ENCODE measurements at places on chromosomes 1 and 21.
A peak's percentile ranks its signal among the peaks of the same experiment; 100 is the strongest.

DNA sequence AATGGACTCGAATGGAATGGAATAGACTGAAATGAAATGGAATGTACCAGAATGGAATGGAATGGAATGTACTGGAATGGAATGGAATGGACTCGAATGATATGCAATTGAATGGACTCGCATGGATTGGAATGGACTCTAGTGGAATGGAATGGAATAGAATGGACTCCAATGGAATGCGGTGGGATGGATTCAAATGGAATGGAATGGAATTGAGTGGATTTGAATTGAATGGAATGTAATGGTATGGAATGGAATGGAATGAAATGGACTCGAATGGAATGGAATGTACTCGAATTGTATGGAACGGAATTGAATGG is 99.6 kb upstream of the FBXO28 start:
- no peak for DNase-seq

GRCh38 chr1:2212274-2212531 is 15.9 kb upstream of the SKI start:
- DNase-seq = no peak

GRCh38 chr1:167555971-167556714 is 2.6 kb upstream of the CREG1 start:
- peak; percentile 41 for DNase-seq

- no peak for DNase-seq
Observed at GRCh38 chr1:236686815-236687160, 489 bp downstream of the ACTN2 start.

- no peak for DNase-seq
Observed at GRCh38 chr1:171973421-171973820, 132.1 kb downstream of the DNM3 start.

GRCh38 chr1:91549041-91549735 is 48.5 kb downstream of the CDC7 start:
- no peak for DNase-seq

DNA sequence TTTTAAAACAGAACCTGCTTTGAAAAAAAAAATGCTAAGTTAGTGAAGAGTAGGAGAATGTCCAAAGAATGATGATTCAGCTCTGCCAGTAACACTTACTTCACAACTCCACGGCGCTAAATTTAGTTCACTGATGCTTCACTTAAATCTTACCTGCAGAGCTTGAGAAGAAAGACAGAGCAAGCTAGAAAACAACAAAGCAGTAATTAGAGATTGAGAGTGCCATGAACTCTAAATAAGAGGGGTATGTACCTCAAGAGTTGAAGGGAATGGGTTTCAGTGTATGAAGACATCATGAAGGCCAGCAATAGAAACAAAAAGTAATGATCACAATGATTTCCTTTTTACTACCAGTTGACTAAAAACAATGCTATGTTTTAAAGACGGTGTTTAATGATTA is 32.8 kb downstream of the EPRS1 start:
- no peak for DNase-seq

DNA sequence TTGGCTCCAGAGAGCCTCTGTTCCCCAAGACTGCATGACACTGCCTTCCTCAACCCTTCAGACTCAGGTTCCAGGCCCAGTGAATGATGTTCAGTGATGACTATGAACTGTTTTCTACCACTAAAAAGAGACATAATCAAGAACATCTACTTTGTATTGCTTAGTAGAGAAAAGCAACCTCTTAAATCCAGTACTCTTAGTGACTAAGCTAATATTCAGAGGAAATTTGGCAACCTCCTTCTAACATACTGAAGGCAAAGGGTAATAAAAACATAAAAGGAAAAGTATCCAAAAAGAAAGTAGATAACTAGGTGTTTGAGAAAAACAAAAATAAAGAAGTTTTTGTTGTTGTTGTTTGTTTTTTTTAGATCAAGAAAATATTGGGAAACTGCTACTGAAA is 153.3 kb upstream of the RUNX1 start:
- DNase-seq = no peak

- DNase-seq = no peak
Observed at GRCh38 chr21:39452207-39452969, 618 bp downstream of the SH3BGR start.

DNA sequence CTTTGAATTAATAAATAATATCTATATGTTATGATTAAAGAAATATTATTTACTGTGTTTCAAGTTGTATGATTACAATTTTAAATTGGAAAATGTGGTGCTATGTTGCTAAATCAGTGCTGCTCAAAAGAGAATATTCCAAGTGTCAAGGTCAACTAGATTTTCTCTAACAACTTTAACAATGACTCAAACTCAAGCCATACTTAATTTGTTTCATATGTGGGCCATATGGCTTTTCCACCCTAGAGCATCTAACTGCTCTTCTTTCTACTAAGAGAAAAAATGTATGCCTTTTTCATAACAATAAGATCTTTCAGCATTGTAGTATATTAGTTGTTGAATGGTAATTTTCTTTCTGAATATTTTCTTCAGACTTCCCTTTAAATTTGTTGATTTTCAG is 8.3 kb upstream of the SYT14 start:
- DNase-seq = no peak

GRCh38 chr1:226672339-226672762 is 66.7 kb downstream of the ITPKB start:
- no peak for DNase-seq

- DNase-seq = no peak
Observed at GRCh38 chr1:197521118-197521739, 253.2 kb downstream of the CRB1 start.

DNA sequence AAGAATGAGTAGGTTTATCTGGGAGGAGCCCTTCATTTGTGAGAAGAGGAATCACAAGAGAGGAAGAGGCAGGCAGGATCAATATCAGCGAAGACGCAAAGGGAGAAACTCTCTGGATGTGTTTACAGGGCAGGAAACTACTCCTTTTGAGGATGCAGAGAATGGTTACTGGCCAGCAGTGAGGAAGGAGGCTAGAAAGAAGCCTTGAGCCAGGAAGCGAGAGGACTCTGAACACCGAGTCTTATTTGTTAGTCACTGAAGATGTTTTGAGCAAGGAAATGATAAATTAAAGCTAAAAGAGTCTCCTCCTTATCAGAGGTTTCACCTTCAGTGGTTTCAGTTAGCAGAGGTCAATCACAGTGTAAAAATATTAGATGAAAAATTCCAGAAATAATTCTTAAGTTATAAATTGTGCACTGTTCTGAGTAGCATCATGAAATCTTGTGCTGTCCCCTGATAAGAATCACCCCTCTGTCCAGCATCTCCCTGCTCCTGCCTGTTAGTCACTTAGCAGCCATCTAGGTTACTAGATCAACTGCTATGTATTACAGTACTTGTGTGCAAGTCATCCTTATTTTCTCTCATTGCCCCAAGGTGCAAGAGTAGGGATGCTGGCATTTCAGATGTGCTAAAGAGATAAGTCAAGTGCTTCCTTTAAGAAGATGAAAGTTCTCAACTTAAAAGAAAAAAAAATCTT is 43.5 kb downstream of the WLS start:
- DNase-seq = no peak

- DNase-seq = no peak
Observed at GRCh38 chr1:78408192-78408591, 82.6 kb upstream of the PTGFR start.

GRCh38 chr1:186653312-186653711 is 26.9 kb downstream of the PTGS2 start:
- no peak for DNase-seq

- no peak for DNase-seq
Observed at GRCh38 chr1:1179983-1180861, 6.5 kb downstream of the TTLL10 start.

DNA sequence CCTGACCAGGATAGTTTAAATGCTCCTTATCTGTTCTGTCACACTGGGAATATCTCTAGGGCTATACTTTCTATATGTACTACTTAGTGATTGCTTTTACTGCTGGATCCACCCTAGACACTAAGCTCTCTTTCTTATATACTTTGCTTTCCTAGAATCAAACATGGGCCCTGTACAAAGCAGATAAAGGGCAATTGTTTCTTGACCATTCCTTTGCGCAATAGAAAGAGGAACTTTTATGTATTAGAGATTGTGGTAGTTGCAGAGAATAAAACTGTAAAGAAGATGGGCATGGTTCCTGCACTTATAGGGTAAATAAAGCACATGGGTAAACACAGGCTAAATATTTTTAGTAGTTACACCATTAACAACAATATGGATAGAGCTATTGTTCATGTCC is 58.8 kb downstream of the ATP6V1G3 start:
- DNase-seq = no peak

DNA sequence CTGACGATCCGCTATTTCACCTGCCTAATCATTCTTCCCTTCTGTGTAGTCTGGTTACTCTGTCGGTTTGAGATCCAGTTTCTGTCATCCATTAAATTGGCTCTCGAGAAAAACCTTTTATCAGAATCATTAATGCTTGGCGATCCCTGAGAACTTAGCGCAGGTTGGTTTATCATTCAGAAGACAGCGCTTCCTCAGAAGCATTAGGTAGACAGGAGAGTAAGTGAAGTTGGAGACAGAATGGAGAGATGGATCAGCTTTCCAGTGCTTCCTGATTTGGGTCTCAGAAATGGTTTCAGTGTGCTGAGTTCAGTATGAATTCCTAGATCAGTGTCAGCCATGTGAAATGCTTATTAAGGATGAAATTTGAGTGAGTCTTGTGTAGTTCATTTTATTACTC is 1.3 kb downstream of the USP1 start:
- no peak for DNase-seq

DNA sequence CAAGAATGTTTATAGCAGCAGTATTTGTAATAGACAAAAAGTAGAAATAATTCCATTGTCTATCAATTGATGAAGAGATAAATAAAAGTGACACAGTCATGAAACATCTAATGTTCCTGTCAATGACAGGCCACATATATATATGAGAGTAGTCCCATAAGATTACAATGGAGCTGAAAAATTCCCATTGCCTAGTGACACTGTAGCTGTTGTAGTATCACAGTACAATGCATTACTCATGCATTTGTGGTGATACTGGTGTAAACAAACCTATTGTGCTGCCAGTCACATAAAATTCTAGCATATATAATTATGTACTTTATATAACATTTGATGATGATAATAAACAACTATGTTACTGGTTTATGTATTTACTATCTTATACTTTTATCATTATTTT is 141.9 kb upstream of the LYPLAL1 start:
- no peak for DNase-seq

GRCh38 chr1:119862276-119862675 is 34.0 kb downstream of the ADAM30 start:
- no peak for DNase-seq

DNA sequence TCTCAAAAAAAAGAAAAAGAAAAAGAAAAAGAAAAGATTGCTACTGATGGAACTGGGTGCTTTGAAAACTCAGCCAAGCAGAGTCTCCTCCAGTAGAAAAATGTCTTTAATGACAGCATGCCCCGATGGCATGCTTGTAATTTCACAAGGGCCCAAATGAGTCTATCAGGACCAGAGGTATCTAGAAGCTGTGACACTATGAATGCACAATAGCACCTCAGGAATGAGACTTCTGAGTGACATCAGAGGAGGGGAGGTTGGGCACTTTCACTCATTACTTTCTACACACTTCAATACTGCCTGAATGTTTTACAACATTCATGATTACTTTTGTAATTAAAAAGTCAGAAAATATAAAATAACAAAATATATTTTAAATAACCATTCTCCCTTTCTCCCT is 15.1 kb upstream of the CD58 start:
- no peak for DNase-seq

GRCh38 chr1:172795741-172796140 is 136.8 kb downstream of the FASLG start:
- no peak for DNase-seq

DNA sequence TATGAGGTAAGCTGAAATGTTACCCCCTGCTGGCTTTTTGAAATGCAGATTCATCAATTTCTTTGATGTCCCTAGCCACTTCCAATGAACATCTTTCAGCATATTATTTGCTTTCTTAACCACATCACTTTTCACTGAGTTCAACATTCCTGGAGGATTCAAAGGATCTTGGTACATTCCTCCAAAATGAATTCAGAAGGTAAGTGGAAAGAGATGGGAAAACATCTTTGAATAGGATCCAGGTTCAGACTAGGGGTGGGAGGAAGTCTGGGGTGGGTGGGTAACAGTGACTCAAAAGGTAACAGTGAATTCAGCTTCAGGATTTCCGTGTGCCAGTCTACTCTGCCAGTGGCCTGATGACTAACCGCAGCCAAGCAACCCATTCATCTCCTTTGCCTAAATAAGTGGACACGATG is 180.7 kb downstream of the ZC3H11B start:
- DNase-seq = no peak

DNA sequence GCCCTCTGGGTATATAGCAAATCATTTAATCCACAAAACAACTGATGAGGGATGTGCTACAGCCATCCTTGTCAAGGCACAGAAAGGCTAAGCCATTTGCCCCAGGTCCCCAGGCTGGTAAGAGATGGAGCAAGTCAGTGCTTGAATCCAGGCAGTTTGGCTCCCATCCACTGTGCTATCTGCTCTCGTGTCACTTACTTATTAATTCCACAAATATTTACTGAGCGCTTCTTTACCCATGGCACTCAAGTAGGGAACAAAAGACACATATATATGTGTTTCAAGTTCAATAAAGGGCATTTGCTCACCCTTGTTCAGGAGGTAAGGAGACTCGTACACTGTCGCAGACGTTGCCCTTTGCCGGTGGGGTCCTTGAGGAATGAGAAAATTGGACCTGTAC is 38.6 kb upstream of the MPZL1 start:
- DNase-seq = no peak

- DNase-seq = no peak
Observed at GRCh38 chr1:91645031-91645430, 144.4 kb downstream of the CDC7 start.

- DNase-seq = no peak
Observed at GRCh38 chr1:55700359-55701130, 485.4 kb upstream of the USP24 start.

DNA sequence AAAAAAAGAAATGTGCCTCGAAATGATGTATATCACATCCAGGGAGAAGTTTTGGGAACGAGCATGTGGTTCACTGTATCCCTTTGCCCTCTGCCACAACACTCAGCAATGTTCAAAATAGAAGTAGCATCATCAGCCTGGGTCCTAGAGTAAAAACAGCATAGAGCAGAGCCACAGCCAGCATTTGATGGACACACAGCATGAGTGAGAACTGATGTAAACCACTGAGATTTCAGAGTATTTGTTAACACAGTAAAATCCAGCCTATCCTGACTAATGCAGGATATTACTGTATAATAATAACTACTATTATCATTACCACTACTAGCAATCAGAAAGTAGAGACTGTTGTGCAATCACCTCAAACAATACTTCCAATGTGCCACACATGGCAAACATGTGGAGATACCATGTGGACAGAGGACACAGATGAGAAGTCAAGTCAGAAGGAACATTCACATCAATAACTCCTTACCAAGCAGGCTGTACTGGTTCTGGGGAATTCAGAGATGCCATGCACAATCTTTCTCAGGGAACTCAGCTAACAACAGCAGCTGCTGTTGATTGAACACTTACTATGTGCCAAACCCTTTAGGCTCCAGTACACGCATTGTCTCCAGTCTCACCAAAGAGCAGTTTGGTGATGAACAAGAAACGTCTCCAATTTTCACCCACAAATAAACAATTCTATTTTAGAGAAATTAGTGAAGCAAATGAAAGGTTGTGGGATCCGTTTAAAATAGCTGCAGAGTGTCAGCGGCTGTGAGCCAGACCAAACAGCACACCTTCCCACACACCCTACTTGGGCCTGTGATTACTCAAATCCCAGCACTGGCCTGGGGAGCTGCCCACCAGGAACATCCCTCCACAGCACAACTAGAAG is 16.6 kb upstream of the GFI1 start:
- no peak for DNase-seq

All from NCI-H2171 (cell line).